ENCODE measurements at places on chromosomes 2 and 18. TPM values are rescaled to one million over a fixed set of nuclear protein-coding genes. Genes with fewer than 3 reads are reported as not detected.

Gene IL36RN
- not detected for total RNA-seq

Gene SETBP1
- 3.3 TPM for total RNA-seq

Gene STK39
- 12.8 TPM for total RNA-seq

Gene IL1A
- 0.85 TPM for total RNA-seq

Gene TWIST2
- 20.7 TPM for total RNA-seq

Gene REG3G
- not detected for total RNA-seq

Measured in smooth muscle cell of the pulmonary artery (primary cell).